ENCODE measurements at places on chromosomes 6 and 20.

DNA sequence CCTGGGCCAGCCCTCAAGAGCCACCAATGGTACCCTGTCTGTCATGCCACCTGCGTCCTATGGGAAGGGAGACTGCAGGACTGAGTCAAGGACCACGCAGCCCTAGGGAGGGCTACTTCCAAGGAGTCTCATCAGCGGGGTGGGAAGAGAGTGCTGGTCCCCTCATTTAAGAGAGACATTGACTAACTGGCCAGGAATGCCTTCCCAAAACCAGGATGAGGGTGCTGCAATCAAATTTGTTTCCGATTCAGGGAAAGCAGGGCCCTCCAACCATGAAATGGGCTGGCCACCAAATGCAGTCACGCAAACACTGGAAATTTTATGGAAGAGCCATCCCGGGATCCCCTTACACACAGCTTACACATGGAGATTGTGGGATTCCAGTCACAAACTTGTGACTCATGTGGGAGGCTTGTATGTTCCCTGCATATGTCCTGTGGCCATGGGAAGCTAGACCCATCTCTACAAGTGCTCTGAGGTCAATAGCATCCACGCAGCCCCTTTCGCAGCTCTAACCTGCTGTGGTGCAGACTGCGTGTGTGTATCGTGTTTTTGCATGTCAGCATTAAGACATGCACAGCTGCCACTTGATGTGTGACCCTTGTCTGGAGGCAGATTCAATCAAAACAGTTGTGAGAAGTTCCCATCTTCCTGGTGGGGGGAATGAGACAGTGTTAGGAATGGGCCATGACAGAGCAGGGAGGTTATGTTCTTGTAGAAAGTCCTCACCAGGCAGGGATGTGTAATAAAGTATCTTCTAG is 53.0 kb upstream of the CST7 start:
- no peak for DNase-seq

DNA sequence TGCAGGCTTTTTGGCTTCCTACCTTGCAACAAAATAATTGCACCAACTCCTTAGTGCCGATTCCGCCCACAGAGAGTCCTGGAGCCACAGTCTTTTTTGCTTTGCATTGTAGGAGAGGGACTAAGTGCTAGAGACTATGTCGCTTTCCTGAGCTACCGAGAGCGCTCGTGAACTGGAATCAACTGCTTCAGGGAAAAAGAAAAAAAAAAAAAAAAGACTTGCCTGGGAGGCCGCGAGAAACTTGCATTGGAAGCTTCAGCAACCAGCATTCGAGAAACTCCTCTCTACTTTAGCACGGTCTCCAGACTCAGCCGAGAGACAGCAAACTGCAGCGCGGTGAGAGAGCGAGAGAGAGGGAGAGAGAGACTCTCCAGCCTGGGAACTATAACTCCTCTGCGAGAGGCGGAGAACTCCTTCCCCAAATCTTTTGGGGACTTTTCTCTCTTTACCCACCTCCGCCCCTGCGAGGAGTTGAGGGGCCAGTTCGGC is 420 bp downstream of the SOX4 start:
- no peak for DNase-seq

DNA sequence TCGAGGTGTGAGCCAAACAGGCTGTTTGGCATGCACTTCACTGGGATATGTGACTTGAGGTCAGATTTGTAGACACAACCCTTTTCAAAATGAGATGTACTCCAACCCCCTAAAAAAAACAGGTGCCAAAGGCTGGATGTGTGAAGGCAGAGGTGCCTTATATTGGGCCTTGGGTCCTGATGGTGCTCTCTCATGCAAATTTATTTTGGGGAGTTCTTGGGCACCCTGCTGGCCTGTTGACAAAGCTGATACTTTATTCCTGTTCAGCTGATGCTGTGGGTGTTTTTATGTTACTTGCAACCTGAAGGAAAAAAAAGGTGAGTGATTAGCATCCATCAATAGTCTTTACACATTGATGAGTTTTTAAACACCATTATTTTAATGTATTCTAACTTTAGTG is 121.5 kb downstream of the DNAH8 start:
- no peak for DNase-seq

DNA sequence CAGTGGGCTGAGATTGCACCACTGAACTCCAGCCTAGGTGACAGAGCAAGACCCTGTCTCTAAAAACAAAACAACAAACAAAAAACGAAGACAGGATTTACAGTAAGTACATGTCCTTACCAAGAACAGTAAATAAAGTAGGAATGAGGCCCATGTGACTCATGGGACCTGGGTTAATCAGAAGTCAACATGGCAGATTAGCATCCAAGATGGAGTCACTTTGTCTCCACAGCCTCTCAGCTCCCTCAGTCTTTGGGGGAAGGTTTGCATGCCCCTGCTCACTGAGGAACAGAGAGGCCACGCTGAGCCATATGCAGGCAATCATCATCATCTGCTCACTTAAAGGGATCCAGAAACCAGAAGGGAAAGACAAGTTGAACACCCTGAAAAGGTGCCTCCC is 7.8 kb upstream of the MUC22 start:
- no peak for DNase-seq

- DNase-seq: no peak
Measured at GRCh38 chr6:100740439-100740838, 140.7 kb downstream of the ASCC3 start.

- DNase-seq: no peak
Measured at GRCh38 chr6:139847457-139847813, 473.0 kb upstream of the CITED2 start.

DNA sequence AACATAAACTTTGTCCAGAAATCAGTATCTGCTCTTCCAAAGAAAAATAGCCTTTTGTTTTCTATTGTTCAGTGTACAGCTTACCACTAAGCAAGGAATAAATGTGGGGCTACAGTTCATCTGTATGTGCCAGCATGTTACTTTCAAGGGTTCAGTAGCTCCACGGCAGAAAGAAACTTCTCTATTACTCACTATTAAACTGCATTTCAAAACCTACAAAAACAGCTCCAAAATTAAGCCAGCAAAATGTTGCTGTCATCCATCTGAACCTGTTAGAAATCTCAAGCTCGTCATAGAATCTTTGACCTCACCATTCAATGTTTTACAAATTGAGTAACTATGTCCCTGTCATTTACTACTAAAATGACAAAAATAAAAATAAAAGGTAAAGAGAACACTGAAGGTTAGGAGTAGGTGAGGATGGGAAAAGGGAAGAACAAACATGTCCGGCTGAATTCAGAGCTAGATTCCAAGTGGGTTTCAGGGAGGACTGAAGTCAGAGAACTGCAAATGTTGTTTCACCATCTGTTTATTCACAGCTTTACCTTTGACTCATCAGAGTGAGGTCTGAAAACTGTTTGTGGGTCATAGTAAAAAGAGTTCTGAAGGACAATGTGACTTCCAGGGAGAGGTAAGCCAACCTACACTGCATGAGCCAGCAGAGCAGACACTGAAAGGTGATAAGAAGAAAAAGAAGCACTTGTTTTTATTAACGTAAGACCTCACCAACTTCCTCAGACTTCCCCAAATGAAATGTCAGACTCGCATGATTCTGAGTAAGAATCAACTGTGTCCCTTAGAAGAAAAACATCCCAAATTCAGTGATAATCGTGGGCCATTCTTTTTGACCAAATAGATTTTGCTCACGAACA is 62.0 kb downstream of the ATXN1 start:
- no peak for DNase-seq

- no peak for DNase-seq
Measured at GRCh38 chr6:14856177-14856576, 389.7 kb upstream of the JARID2 start.

GRCh38 chr20:16069389-16070010 is 503.7 kb downstream of the KIF16B start:
- no peak for DNase-seq

GRCh38 chr6:158329531-158329930 is 17.3 kb downstream of the TULP4 start:
- DNase-seq: no peak

- DNase-seq: no peak
Measured at GRCh38 chr6:108799354-108799717, 48.9 kb upstream of the ARMC2 start.

DNA sequence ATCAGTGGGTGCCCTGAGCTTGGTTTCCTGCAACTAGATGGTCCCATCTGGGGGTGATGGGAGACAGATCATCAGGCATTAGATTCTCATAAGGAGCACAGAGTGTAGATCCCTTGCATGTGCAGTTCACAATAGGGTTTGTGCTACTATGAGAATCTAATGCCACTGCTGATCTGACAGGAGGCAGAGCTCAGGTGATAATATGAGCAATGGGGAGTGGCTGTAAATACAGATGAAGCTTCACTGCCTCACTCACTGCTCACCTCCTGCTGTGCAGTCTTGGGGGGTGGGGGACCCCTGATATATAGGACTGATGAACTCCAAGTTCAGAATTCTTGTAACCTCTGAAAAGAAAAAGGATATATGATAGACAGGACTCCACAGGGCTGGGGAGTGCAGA is 108.0 kb downstream of the RIN2 start:
- DNase-seq: no peak

GRCh38 chr20:818001-818664 is 15.4 kb upstream of the FAM110A start:
- no peak for DNase-seq

GRCh38 chr6:132341646-132342045 is 59.6 kb downstream of the MOXD1 start:
- no peak for DNase-seq

- no peak for DNase-seq
Measured at GRCh38 chr6:156832231-156832647, 55.1 kb downstream of the ARID1B start.

DNA sequence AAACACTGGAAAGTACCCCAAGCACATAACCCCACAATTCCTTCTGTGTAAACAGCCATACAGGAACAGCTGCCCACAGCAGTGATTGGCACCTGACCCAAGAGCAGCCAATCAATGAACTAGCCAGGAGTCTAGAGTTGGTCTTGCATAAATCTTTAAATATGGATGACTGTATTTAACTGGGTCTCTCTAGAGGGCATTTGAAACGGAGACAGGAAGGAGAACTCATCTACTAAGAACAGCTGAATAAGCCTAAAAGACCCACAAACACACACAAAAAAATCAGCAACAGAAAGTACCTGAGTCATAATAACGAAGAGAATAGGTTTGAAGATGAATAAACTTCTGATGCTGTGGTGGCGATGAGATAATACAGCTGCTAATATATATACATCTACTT is 49.0 kb upstream of the ASF1A start:
- DNase-seq: no peak

DNA sequence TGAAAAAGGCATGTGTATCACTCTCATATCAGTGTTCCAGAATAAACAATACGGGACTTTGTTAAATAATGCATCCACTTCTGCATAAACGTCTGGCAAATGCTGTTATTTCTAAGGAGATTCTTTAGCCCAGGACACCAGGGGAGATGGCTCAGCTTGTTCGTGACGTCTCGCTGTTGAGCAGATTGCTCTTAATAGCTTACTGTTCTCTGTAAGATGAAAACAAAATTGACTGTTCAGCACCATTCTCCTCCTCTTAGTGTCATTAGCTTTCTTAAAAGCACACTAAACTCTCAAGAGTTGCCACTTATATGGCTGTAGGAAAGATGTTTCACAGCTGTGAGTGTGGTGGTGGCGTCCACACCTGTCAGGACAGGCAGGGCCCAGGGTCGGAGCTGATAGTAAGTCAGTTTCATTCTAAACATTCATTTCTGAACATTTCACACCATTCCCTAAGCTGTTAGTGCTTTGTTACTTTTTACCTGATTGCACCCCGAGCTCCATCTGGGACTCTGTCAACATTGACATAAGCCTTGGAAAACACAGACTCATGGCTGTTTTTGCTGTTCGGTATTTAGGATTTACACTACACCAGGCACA is 132.1 kb downstream of the ZDHHC14 start:
- DNase-seq: no peak

DNA sequence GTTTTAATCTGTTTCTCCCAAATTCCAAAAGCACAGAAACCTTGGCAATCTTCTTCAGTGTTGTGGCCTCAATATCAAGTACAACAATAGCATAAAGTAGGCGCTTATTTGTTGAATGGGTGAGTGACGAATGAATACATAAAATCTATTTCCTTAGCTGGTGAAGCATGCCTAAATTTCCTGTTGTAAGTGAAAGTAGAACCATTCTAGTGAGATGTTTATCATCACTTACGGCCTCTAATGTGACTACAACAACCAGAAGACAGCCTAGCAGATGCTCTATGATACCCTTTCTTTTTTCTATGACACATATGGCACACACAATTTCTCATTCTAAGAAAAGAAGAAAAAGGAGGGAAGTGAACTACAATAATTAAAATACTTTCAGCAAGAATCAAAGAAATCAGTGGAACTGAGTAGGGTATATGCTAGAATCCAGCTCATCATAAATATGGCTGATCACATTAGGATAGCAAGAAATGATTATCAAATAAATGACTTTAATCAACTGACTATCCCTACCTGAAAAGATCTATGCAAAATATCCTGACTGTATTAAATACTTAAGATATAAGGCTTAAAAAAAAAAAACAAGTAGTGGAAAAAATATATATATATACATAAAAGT is 67.4 kb downstream of the BTBD9 start:
- DNase-seq: no peak

DNA sequence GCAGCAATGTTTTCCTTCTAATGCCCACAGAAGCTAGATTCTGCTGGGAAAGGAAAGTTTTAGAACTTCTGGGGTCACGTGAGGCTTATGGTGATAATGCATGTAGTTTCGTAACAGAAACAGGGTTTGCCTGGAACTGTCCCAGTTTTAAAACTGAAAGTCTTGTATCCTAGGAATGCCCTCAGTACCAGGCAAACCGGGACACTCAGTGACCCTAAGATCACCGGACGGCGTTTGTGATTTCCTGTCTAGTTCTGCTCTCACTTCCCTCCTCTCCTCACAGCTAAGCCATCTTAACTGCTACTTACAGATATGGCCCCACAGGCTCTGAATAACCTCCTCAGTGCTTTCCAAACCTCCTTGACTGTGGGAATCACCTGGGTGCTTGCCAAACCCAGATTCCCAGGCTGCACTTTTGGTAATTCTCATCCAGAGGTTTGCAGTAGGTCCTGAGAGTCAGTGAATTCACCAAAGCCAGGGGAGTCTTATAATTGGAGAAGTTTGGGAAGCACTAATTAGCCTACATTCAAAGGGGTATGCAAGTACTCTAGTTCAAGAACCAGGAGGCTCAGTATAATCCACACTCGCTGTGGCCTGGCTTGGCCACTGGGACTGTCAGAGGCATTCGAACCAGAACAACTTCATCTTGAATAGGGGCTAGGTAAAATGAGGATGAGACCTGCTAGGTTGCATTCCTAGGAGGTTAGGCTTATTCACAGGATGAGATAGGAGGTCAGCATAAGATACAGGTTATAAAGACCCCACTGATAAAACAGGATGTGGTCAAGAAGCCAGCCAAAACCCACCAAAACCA is 231.6 kb upstream of the MYLIP start:
- DNase-seq: peak; percentile 72

DNA sequence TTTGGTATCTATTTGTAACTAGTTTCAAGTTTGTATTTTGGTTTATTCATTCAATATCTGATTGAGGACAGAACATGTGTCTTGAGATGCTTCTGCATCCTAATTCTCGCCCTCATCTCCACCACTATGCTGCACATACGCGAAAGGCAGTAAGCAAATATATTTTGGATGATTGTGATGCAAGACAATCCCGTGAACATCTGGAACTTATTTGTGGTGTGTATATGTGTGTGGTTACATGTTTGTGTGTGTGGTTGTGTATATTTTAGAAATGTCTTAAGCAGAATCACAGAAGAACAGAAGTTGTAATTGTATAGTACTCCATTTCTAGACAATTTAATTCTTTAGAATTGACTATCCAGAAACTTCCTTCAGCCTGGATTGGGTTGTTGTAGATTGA is 35.1 kb upstream of the RNF144B start:
- no peak for DNase-seq

- no peak for DNase-seq
Measured at GRCh38 chr20:34388000-34388399, 24.9 kb downstream of the ITCH start.

All from left hindlimb (tissue), 1 donor.